ENCODE measurements at places on chromosomes 13 and 19. TPM values are rescaled to one million over a fixed set of nuclear protein-coding genes. Genes with fewer than 3 reads are reported as not detected.

- H3K4me1 ChIP-seq: peaks cover 7% of the 10 kb centered on the region
- no peaks in the 10 kb centered on the region for H3K27me3 ChIP-seq
- no peaks in the 10 kb centered on the region for H3K36me3 ChIP-seq
- H3K4me3 ChIP-seq: no peak overlapping the region
- no peak for DNase-seq
These were observed 13.1 kb upstream of the PNMA8C start for GRCh38 chr19:46441866-46442265.

The LILRA1 gene
- not detected for total RNA-seq

The CYP4F8 gene
- total RNA-seq: not detected

DNA sequence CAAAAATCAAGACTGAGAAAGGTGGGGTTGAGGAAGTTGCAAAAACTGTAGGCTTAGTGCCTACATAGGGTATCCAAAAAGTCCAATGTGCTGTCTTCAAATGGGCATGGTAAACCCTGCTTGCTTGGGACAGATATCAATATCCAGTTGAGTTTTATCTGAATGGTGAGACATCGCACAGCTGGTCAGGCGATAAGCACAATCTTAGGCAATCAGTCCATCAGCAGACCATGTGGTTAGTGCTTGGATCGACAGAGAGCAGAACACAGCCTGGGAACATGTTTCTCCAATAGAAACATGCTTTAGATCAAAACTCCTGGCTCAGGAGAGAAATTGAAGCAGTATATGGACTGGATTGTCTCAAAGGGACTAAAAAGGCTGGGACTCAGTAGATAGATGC is 151.3 kb upstream of the IPO5 start:
- H3K27ac ChIP-seq: no peak overlapping the region
- no peak for DNase-seq
- no peak overlapping the region for H3K4me3 ChIP-seq
- H3K4me1 ChIP-seq: peaks cover 9% of the 10 kb centered on the region
- peaks cover 30% of the 10 kb centered on the region for H3K27me3 ChIP-seq
- no peaks in the 10 kb centered on the region for H3K36me3 ChIP-seq

The NDUFA11 gene
- 253 TPM for total RNA-seq

DNA sequence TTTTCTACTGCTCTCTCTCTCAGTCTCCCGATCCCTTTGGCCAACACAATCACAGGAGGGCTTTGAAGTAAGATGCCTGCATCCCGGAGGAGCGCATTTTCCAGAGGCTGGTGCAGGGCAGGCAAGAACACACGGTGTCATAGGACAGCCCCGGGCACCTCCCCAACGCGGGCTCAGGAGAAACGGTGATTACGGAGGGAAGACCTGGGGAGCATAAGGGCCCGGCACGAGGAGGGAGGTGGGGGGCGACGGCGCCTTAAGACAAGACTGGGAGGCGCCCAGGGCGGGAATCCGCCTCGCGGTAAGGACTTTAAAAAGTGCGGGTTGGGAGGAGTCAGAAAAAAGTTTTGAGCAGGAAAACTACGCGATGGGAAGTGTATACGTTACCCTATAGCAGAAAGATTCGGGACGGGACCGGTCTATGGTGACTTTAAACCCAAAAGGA is 18.7 kb upstream of the ZNF888 start:
- peak overlapping the region; percentile 93 for H3K27ac ChIP-seq
- H3K27me3 ChIP-seq: no peaks in the 10 kb centered on the region
- peak overlapping the region; percentile 92 for H3K4me3 ChIP-seq
- H3K4me1 ChIP-seq: peaks cover 18% of the 10 kb centered on the region
- peaks cover 9% of the 10 kb centered on the region for H3K36me3 ChIP-seq
- no peak for DNase-seq

- no peak overlapping the region for H3K4me3 ChIP-seq
- no peaks in the 10 kb centered on the region for H3K36me3 ChIP-seq
- no peak for DNase-seq
- no peak overlapping the region for H3K27ac ChIP-seq
- no peaks in the 10 kb centered on the region for H3K27me3 ChIP-seq
These were observed 715.1 kb downstream of the UQCRFS1 start for GRCh38 chr19:28497887-28498286.

DNA sequence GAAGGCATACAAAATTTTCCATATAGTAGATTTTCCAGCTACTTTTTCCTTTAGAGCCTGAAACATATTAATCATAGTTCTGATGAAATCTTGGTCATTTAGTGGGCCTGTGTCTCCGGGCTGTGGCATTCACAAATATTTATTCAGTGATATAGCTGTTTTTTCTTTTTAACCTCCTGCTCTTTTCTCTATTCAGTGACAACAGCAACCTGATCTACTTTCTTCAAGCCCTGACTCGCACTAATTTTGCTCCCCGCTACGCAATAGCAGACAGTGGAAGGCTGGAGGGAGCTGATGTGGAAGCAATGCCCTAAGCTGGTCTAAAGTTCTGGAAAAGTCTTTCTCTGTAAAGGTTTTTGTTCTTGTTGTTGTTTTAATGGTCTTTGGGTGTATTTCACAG is 289.7 kb downstream of the SLITRK6 start:
- H3K36me3 ChIP-seq: no peaks in the 10 kb centered on the region
- peaks cover 28% of the 10 kb centered on the region for H3K4me1 ChIP-seq
- no peak for DNase-seq

The CPT1C gene
- 44.2 TPM for total RNA-seq

DNA sequence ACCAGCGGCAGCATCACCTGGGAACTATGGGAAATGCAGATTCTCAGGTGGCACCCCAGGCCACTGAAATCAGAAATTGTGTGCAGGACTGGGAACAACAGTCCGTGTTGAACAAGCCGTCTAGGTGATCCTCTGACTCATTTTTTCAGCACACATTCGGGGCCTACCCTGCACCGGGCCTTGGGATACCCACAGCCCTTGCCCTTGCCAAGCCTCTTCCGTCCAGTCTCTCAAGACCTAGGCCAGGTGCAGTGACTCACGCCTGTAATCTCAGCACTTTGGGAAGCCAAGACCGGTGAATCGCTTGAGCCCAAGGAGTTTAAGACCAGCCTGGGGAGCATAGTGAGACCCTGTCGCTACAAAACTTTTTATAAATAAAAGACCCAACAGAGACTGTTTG is 18.3 kb downstream of the TGFB1 start:
- H3K36me3 ChIP-seq: peaks cover 42% of the 10 kb centered on the region
- no peak for DNase-seq
- no peak overlapping the region for H3K4me3 ChIP-seq
- H3K4me1 ChIP-seq: peaks cover 11% of the 10 kb centered on the region
- no peak overlapping the region for H3K27ac ChIP-seq

The TPRX2 gene
- not detected for total RNA-seq

The COX7A1 gene
- total RNA-seq: not detected

The DKKL1 gene
- total RNA-seq: 4.4 TPM

DNA sequence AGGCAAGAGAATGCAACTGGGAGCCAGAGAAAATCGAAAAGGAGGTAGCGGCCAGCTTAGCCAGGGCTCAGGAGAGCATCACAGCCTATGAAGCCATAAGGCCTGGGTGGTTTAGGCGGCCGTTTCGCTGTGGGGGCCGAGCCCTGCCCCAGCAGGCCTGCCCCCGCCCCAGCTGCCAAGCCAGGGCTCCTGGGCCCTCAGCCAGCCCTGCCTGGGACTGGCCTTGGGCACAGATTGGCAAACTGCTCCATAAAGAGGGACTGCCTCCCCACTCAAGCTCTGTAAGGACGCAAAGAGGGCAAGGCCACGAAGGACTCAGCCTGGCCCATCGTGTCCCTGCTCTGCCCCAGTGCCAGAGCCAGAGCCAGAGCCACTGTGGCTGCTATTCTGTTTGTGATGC is 10.2 kb downstream of the ZNF653 start:
- no peak overlapping the region for H3K27ac ChIP-seq
- no peak for DNase-seq
- H3K4me1 ChIP-seq: no peaks in the 10 kb centered on the region
- H3K27me3 ChIP-seq: no peaks in the 10 kb centered on the region
- H3K4me3 ChIP-seq: no peak overlapping the region

DNA sequence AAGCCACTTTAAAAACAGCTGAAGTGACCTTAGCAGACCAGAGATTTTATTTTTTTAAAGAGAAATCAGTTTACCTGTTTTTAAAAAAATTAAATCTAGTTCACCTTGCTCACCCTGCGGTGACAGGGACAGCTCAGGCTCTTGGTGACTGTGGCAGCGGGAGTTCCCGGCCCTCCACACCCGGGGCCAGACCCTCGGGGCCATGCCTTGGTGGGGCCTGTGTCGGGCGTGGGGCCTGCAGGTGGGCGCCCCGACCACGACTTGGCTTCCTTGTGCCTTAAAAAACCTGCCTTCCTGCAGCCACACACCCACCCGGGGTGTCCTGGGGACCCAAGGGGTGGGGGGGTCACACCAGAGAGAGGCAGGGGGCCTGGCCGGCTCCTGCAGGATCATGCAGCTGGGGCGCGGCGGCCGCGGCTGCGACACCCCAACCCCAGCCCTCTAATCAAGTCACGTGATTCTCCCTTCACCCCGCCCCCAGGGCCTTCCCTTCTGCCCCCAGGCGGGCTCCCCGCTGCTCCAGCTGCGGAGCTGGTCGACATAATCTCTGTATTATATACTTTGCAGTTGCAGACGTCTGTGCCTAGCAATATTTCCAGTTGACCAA is 10.8 kb downstream of the PLPPR3 start:
- peak; percentile 84 for DNase-seq
- H3K27me3 ChIP-seq: no peaks in the 10 kb centered on the region
- H3K4me1 ChIP-seq: peaks cover 6% of the 10 kb centered on the region
- no peak overlapping the region for H3K4me3 ChIP-seq
- H3K27ac ChIP-seq: no peak overlapping the region
- H3K36me3 ChIP-seq: peaks cover 27% of the 10 kb centered on the region

- no peak overlapping the region for H3K4me3 ChIP-seq
- H3K36me3 ChIP-seq: peaks cover 32% of the 10 kb centered on the region
- no peaks in the 10 kb centered on the region for H3K4me1 ChIP-seq
- H3K27me3 ChIP-seq: no peaks in the 10 kb centered on the region
These were observed 47.0 kb downstream of the ESD start for GRCh38 chr13:46749951-46750350.

GRCh38 chr13:48377857-48378256 is 35.1 kb downstream of the LPAR6 start:
- no peak overlapping the region for H3K27ac ChIP-seq
- DNase-seq: no peak
- no peaks in the 10 kb centered on the region for H3K27me3 ChIP-seq
- H3K4me3 ChIP-seq: no peak overlapping the region

GRCh38 chr13:93118081-93118615 is 108.5 kb upstream of the GPC6 start:
- peaks cover 61% of the 10 kb centered on the region for H3K27me3 ChIP-seq
- no peaks in the 10 kb centered on the region for H3K36me3 ChIP-seq
- H3K27ac ChIP-seq: no peak overlapping the region
- H3K4me1 ChIP-seq: no peaks in the 10 kb centered on the region
- H3K4me3 ChIP-seq: no peak overlapping the region

The ZBTB32 gene
- not detected for total RNA-seq

The RPS15 gene
- total RNA-seq: 932 TPM

DNA sequence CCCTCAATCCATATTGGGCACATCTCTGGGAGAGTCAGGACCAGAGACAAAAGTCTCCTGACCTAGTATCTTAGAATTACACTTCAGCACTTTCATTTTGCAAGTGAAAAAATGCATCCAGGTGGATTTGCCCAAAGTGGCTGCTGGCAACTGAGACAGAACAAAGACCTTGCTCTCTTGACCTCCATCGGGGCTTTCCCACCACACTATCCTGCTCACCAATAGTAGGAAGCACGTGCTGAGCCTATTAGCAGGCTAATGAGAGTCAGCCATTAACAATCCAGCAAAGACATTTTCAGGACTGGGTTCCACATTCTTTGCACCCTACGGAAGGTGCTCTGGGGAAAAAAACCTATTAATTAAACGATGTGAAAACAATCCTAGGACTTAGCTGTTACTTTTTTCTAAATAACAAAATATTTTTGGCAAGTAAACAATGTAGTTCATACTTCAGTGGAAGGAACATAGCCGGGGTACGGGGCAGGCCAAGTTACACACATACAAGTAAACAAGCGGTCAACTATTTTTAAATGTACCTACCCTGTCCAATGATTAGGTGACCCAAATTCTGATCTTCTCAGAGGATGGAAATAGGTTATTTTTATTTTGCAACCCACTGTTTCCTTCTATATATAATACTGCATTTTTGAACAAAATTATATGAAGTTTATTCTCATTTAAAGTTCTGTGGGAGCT is 78.6 kb downstream of the CDADC1 start:
- no peak for DNase-seq
- no peak overlapping the region for H3K4me3 ChIP-seq
- H3K36me3 ChIP-seq: peaks cover 2% of the 10 kb centered on the region

The ZNF491 gene
- total RNA-seq: 6.2 TPM

DNA sequence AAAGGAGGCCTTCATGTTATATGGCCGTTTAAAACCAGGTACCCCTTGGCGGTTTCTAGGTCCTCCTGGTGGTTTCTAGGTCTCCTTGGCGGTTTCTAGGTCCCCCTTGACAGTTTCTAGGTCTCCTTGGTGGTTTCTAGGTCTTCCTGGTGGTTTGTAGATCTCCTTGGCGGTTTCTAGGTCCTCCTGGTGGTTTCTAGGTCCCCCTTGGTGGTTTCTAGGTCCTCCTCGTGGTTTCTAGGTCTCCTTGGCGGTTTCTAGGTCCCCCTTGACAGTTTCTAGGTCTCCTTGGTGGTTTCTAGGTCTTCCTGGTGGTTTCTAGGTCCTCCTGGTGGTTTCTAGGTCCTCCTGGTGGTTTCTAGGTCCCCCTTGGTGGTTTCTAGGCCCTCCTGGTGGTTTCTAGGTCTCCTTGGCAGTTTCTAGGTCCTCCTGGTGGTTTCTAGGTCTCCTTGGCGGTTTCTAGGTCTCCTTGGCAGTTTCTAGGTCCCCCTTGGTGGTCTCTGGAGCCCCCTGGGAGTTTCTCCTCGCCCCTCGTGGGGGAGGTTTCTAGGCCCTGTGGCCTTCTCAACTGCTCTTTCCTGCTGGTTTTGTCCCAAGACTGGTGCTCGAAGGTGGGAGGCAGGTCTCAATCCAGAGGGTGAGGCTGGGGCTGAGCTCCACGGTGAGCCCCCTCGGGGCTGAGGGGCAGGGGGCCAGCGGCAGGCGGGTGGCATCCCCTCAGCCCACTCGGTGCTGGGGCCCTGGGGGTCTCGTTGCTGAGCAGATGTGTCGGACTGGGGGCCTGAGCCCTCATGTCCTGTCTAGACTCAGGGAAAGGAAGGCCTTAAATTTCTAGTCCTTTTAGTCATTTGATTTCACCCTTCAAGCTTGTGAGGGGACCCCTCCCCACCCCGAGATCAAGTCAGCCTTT is 8.0 kb downstream of the HCN2 start:
- DNase-seq: no peak
- peaks cover 2% of the 10 kb centered on the region for H3K36me3 ChIP-seq
- no peak overlapping the region for H3K4me3 ChIP-seq
- H3K27ac ChIP-seq: no peak overlapping the region

The PNMA8B gene
- 2.5 TPM for total RNA-seq

DNA sequence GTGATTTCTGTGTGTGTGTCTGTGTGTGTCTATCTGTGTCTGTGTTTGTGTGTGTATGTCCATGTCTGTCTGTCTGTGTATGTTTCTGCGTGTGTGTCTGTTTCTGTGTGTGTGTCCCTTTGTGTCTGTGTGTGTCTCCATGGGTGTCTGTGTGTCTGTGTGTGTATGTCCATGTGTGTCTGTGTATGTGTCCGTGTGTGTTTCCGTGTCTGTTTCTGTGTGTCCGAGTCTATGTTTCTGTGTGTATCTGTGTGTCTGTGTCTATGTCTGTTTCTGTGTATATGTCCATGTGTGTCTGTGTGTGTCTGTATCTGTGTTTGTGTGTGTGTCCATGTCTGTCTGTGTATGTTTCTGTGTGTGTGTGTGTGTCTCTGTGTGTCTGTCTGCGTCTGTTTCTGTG is 276.3 kb upstream of the SOX1 start:
- H3K36me3 ChIP-seq: no peaks in the 10 kb centered on the region
- DNase-seq: peak; percentile 59
- H3K4me1 ChIP-seq: no peaks in the 10 kb centered on the region
- H3K4me3 ChIP-seq: no peak overlapping the region
- no peak overlapping the region for H3K27ac ChIP-seq
